ENCODE measurements at places on chromosomes 5 and 9.
A peak's percentile ranks its signal among the peaks of the same experiment; 100 is the strongest.

- DNase-seq, result peak; percentile 91
These were observed at the start of gene AFF4 for GRCh38 chr5:132963171-132964104. TSS of gene AFF4 (minus strand) at chr5:132963634. CDS start at chr5:132937189, 26,445 bp downstream.

- no peak for DNase-seq
These were observed 185.6 kb downstream of the AOPEP start for GRCh38 chr9:94911986-94912635.

GRCh38 chr5:68148096-68148495, 67.5 kb upstream of the PIK3R1 start:
- DNase-seq, result no peak

DNA sequence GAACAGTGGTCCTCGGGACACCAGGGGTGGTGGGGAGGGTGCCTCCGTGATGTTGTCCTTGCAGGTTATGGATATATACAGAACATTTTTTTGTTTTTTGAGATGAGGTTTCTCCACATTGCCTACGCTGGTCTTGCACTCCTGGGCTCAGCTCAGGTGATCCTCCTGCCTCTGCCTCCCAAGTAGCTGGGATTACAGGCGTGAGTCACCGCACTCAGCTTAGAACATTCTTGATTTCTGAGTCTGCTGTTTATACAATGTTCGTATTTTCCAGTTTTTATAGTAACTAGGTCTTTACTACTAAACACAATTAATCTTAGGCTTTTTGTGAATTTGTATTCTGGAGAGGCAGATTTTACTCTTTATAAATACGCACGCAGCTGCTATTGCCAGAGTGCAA, 6.0 kb downstream of the PMPCA start:
- no peak for DNase-seq

- no peak for DNase-seq
These were observed 26.4 kb downstream of the LPCAT1 start for GRCh38 chr5:1497242-1497777.

DNA sequence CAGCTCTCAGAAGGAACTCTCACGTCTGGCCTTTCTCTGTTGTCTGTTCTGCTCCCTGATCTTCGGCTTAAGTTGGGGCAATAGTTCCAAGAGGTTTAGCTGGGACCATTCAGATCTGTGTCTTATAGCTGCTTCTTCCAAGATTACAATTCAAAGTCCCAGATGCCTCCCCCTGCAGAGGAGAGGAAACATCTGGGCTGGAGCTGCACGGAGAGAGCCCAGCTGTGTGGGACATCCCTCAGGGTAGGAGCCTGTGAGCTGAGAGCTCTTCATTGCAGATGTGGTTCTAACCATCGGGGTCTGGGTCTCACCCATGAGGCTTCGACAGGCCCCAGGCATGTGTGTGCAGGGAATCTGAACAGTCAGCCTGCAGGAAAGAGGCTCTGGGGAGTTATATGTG, 9.0 kb upstream of the PHF19 start:
- no peak for DNase-seq

DNA sequence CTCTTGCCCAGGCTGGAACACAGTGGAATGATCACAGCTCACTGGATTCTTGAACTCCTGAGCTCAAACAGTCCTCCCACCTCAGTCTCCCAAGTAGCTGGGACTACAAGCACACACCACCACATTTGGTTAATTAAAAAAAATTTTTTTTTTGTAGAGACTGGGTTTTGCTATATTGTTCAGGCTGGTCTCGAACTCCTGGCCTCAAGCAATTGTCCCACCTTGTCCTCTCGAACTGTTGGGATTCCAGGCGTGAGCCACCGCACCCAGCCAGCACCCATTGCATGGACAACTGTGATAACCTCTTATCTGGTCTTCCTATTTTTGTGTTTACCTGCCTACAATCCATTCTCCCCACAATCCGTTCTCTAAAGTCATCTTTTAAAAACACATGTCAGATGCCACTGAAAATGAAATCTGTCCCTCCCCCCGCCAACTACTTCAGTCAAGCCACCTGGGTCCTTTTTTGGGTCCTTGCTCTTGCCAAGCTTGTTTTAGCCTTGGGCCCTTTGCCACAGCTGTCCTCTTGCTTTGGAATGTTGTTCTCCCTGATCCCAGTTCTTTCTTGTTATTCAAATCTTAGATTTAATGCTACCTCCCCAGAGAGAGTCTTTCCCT, 250.5 kb downstream of the PIK3R1 start:
- DNase-seq, result no peak

DNA sequence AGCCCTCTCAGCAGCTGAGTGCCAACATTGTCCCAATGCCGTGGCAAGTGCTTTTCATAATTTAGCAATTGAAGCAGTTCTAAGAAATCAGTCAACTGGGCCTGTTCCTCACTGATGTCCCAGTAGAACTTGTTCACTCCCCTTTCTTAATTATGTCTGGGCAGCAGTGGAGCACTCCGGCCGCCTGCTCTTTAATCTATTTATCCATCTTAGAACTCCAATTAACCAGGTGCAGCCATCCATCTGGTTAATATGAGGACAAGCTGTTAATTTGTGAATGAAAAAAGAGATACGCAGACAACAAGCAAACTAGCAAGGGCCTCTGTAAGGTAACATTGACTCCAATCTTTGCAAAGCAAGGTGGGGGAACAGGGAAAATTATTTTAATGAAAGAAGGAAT, 39.4 kb downstream of the MAT2B start:
- DNase-seq, result no peak

DNA sequence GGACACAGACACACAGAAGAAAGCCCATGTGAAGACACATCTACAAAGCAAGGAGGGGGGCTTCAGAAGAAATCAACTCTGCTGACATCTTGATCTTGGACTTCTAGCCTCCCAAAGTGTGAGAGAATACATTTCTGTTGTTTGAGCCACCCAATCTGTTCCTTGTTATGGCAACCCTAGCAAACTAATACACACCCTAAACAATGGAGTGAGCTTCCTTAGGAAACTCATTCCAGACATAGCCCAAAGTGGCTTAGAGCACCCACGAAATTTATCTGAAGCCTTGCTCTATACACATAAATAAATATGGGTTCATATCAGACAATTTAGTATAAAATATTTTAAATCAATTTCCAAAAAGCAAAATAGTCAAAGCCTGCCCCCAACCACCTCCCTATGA, 7.6 kb upstream of the TBC1D2 start:
- no peak for DNase-seq

DNA sequence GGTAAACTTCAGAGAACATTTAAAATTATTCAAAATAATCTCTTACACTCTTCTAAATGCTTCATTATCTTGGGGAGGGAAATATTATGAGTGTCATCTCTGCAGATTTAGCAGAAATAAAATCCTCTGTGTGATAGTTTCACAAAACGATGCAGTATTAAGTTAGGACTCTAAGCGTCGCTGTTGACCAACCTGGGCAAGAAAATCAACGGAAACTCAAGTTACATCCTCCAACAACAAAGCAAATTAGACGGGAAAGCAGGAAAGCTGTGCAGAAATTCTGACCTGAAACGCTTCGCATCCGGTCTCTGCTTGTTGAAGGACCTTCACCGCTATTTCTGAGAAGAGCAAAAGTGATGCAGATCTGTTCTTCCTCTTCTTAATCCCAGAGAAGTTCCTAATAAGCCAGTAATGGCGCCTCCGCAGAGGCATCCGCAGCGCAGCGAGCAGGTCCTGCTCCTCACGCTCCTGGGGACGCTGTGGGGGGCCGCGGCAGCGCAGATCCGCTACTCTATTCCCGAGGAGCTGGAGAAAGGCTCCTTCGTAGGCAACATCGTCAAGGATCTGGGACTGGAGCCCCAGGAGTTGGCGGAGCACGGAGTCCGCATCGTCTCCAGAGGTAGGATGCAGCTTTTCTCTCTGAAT, at the start of gene PCDHGA6:
PCDHGA6 (plus strand) TSS at position 219 of the 645 bp plus-strand sequence; CDS start at position 412, 193 bp downstream.
- DNase-seq, result peak; percentile 24

- DNase-seq, result no peak
These were observed 4.8 kb downstream of the CWC27 start for GRCh38 chr5:64773533-64773932.

DNA sequence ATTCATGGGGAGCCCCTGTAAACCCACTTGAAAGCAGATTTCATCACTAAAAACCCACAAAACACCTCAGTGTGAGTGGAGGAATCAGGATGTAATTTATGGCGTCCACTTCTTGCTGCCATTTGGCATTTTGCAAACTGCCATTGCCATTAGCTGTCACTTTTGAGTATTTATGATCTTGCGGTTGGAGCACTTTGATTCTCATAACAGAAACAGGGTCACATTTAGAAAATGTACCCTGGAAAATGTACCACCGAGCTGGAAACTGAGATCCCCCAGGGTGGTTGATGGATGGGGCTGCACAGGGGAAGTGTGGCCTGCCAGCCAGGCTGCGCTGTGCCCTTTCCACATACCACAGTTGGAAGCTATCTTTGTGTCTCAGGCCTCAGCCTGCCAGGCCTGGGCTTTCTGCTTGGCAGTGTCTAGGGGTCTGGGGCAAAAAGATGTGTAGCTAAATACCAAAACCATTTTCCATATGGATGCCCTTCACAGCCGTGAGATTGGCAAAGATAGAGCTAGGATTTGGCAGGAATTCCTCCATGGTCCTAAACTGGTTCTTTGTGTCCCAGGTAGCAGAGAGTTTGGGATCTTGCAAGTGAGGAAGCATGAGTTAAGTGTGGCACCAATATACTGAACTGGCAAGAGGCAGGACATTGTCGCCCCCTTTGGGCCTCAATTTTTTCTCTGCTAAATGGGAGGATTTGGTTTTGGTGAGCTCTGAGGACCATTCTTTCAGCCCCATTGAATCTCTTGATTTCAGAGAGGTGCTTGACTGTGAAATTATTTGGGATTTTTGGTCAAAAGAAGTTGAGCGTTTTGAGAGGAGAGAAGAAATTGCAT, 46.2 kb downstream of the GALNT10 start:
- no peak for DNase-seq

DNA sequence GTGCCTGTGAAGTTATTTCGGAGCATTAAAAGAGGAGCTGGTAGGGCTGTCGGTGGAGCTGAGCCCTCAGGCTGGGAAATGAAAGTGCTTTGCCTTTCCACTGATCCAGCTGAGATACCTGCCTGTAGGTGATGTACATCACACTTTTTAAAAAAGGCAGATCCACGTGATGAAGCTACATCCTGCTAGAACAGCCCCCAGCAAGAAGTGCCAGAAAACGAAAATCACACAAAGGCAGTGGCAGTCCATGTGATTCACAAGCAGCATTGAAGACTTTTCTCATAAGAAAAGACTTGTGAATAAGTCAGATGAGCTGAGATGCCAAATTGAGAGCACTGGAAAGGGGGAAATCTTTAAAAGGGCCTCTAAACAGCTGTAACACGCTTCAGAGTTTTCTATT, 765.1 kb downstream of the PTPRD start:
- DNase-seq, result no peak

DNA sequence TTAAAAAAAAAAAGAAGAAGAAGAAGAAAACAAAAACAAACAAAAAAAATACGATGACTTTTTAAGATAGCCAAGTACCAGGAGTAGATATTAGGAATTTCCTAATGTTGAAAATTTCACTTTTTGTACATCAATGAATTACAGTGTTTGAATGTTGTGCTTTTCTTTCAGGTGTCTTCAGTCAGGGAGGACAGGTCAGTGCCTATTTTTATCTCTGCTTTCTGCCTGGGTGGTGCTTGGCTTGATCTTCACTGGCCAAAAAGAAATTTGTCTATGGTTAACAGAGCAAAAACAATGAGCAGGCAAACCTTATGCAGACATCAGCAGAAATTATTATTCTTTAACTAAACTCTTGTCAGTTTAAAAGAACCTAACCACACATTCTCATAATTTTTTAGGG, 3.0 kb downstream of the SPINK6 start:
- DNase-seq, result no peak

- no peak for DNase-seq
These were observed 60.2 kb upstream of the PCSK5 start for GRCh38 chr9:75830303-75830702.

GRCh38 chr5:175692996-175693710, 35.3 kb downstream of the HRH2 start:
- no peak for DNase-seq

GRCh38 chr5:93603793-93604643, 21.0 kb downstream of the NR2F1 start:
- no peak for DNase-seq

DNA sequence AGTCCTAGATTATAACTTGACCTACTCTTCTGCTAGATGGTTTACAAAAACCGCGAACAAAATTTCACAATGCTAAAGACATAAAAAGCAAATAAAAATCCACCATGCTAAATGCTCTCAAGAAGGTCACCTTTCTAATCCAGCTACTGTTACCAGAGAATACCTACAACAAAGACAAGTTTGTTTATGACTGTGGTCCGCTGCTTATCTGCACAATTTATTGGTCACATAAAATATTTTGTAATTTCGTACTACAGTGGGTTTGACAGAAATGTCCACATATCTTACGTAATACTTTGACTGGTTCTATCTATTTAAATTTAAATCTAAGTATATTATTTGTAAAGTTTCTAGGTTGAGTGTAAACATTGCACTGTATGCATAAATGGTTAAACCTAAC, 257.6 kb upstream of the ZNF608 start:
- DNase-seq, result no peak

- DNase-seq, result no peak
These were observed 41.7 kb upstream of the NSMF start for GRCh38 chr9:137500666-137501397.

DNA sequence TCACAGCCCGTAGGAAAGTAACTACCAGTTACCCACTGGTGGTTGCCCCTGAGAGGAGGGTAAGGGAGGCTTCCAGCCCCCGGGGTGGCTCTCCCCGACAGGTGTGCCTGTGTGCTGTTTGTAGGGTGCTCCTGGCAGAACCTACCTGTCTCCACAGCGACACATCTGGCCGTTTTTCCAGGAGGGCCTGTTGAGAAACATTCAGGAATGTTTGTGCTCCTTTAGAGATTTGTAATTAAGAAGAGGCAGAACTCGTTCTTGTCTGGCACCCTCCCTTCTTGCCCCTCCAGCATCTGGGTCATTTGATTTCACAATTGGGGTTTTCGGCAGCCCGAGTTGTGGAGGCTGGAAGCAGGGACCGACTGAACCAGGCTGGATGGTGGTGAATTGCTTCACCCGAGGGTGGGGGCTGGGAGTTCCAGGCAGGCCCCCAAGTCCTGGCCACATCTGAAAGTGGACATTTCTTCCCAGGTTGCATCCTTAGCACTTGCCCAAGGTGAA, 74.2 kb downstream of the WWC1 start:
- DNase-seq, result no peak

- DNase-seq, result no peak
These were observed 112.5 kb downstream of the FAM174A start for GRCh38 chr5:100647461-100648230.

- no peak for DNase-seq
These were observed 10.0 kb upstream of the MATR3 start for GRCh38 chr5:139283252-139284166.

DNA sequence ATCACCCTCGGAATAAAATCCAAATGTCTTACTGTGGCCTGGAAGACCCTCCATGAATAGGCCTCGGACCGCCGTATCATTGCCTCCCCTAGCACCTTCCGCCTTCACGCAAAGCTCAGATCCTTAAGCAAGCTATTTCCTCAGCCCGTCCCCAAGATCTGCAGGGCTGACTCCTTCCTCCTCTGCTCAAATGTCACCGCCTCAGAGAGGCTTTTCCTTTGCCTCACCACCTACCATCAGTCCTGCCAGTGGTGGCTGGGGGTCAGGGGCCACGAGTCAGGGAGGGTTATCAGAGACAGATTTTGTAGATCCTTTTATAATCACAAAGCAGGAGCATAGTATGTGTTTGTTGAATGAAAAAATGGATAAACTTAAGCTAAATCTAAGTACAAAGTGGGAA, 74.4 kb upstream of the KIF2A start:
- no peak for DNase-seq

- no peak for DNase-seq
These were observed 60.0 kb downstream of the ZNF608 start for GRCh38 chr5:124686239-124687004.

Data from HT1080 (cell line).